ENCODE measurements at places on chromosomes 7 and 10. TPM values are rescaled to one million over a fixed set of nuclear protein-coding genes. Genes with fewer than 3 reads are reported as not detected.

DNA sequence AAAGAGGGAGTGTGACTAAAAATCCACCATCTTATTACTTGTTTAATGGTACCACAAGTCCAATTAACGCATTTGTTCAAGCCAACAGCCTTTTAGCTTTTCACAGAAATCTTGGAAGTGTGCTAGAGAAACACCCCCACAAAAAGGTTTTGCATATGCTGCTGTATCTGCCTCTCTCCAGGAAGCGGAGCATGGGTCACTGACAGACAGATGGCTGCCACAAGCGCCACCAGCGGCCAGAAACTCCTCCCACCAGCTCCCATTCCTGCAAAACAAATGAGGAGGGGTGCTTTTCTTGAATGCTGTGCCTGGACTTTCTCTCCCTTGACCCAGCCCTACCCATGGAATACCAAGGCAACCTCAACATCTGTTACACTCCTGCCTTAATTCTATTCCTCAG lies 176.3 kb upstream of the LRGUK start:
- DNase-seq: no peak

GRCh38 chr10:26781797-26782196 lies 79.0 kb downstream of the ABI1 start:
- no peak for DNase-seq

DNA sequence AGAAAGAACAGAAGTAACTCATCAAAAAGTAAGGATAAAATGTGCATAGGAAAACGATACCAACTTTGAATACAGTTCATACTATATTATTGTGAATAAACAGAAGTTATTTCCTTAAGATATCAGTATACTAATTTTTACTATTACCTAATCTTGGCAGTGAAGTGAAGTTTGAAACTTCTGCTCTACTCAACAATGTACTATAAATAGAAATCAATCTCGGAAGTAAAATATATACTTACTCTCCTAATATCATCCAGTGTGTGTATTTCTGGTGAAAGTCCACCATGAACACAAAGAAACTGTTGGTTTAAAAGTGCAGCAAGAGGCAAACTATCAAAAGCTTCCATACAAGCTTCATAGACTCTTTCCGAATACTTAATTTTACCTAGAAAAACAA lies 24.6 kb downstream of the PPP3CB start:
- no peak for DNase-seq

- DNase-seq: peak; percentile 63
Observed at GRCh38 chr7:130242198-130243014, 24.3 kb upstream of the CPA2 start.

DNA sequence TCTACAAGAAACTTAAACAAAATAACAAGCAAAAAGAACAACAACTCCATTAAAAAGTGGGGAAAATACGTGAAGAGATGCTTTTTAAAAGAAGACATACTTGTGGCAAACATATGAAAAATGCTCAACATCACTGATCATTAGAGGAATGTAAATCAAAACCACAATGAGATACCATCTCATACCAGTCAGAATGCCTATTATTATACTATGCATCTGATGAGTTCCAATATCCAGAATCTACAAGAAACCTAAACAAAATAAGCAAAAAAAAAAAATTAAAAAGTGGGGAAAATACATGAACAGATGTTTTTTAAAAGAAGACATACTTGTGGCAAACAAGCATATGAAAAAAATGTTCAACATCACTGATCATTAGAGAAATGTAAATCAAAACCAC lies 29.6 kb upstream of the AKR1C3 start:
- DNase-seq: no peak

DNA sequence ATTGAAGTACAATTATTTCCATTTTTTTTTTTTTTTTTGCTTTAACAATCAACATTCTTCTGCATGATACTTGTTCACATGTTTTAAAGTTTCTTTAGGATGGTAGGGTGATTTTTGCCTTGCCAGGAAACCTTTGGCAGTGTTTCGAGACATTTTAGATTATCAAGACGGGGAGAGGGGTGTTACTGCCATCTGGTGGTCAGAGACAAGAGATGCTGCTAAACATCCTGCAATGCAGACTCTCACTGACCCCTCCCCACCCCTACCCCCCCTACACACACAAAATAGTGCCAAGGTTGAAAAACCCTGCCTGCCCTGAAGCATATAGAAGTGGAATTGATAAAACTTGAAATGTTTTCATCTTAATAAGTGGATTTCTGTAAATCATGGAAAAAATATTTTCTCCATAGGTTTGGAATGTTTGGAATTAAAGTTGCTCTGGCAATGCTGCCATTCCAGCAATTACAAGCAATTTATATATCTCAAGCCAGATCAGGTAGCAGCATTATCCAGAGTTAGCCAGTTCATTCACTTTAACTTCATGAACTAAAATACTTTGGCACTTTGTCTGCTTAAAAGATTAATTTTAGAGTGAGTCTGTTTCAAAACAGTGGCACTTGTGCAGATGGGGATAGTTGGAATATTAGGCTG lies 62.1 kb downstream of the SDHAF3 start:
- DNase-seq: peak; percentile 82

The GPR26 gene
- total RNA-seq: not detected

- DNase-seq: no peak
Observed at GRCh38 chr7:33727315-33727714, 178.0 kb upstream of the BMPER start.

Measured in HT-29 (cell line).